ENCODE measurements at places on chromosomes 1 and 21. TPM values are rescaled to one million over a fixed set of nuclear protein-coding genes. Genes with fewer than 3 reads are reported as not detected.

- DNase-seq: no peak
These were observed 54.2 kb downstream of the PTPRU start for GRCh38 chr1:29290414-29290985.

PMF1 gene
- 74.6 TPM for total RNA-seq

DNA sequence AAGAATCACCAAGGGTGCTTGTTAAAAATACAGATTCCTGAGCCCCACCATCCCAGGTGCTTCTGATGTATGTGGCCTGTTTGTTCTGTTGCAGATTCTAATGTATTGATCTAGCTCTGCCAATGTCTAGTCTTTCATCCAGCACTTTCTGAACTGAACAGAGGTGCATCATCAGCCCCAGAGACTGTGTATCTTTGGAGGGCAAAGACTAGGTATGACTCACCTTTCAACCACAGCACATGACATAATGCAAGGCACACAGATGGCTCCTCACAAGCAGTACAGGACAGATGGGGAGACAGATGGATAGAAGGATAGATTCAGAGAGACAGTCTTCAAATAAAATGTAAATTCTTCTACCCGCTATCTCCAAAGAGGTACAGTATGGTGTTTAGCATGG lies 32.3 kb downstream of the CD58 start:
- DNase-seq: no peak

DNA sequence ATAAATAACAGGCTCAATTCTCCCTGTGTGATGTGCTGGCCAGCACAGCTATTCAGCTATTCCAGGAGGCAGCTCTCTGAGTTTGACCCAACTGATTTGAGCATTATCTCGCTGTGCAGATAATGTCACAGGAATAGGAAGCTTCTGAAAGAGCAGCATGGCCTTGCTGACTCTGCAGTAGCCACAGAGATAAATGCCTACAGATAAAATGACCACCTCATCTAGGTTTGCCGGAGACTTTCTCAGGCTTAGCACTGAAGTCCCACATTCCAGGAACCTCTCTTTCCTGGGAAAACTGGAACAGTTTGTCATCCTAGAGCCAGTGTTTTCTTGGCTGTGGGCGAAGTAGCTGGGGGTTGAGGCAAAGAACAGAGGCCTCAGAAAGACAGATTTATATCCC lies 98.9 kb downstream of the MRPL39 start:
- no peak for DNase-seq

DYNLT5 gene
- total RNA-seq: 0.36 TPM

DNA sequence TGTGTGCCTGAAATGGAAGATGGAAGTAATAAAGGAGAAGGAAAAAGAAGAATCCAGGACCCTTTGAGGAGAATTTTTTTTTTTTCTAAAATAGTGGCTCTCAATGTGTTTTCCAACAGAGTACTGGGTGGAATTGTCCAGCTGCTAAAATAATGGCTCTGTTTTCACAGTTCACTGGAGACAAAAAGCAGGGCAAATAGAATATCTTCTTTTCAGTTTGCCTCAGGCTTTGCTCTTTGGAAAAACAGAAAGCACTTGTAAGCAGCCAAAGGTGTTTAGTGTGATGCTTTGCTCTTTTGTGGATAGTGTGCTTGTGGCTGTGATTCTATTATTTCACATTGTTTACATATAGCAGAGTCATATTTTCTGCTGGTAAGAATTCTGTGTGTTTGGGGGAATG lies 77.4 kb upstream of the MROH9 start:
- DNase-seq: no peak
